ENCODE measurements at places on chromosomes 5 and 9.

DNA sequence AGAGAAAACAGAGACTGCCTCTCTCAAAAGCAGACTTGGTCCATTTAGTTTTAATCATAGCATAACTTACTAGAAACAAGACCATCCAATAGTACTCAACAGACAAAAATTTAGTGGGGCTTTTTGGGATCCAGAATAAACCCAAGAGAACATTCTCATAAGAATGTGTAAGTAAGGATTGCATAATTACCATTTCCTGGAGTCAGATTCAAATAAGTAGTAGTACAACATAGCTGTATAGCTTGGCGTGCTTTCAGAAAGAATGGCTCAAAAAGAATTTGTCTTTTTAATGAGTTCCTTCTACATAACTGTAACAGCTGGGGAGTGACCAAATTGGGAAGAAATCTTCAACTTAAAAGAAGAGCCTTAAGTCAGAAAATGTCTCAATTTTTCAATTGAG is 145.4 kb downstream of the DENND1A start:
- no peaks in the 10 kb centered on the region for H3K27me3 ChIP-seq
- H3K4me3 ChIP-seq, result no peak overlapping the region
- no peaks in the 10 kb centered on the region for H3K36me3 ChIP-seq
- no peak overlapping the region for H3K27ac ChIP-seq

- H3K4me3 ChIP-seq, result no peak overlapping the region
- DNase-seq, result no peak
- H3K27me3 ChIP-seq, result peaks cover 20% of the 10 kb centered on the region
- no peaks in the 10 kb centered on the region for H3K36me3 ChIP-seq
- H3K27ac ChIP-seq, result no peak overlapping the region
- no peaks in the 10 kb centered on the region for H3K4me1 ChIP-seq
These were observed 58.4 kb downstream of the DUSP1 start for GRCh38 chr5:172712610-172713009.

DNA sequence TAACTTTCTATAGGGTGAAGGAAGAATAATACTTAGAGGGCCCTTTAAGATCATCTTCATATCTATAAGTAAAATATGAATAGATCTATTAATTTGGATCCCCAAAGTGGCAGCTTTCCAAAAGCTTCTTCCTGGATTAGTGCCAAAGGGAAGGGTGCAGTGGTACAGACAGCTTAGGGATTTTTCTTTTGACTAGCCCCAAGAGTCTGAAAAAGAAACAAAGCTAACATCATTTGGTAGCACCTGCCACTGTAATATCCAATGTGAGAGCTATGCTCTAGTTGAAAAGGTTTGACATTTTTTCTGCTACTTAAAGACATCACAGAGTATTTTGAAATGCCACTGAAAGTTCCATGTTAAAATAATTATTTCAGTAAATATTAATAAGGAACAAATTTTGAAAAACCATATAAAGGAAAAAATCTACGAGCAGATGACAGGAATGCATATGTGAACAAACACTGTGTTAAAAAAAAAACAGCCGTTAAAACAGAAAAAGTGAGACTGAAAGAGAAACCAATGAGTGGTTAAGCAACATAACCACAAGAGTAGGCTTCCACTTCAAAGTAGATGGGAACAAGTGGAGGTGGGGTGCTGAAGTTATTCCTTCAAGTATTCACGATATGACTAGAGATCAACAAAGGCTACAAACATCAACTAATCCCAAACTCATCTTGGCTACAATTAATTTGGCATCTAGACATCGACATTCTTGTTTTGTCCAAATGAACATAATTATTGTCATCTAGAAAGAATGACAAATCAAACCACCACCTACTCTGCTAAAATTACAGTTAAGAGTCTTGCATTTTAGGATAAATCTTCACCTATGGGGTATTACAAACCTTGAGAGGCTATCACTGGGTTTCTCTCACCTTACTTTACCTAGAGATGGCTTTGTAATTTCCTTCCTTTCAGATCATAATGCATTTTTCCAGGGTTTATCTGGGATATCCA is 137.5 kb downstream of the CPLANE1 start:
- H3K4me1 ChIP-seq, result no peaks in the 10 kb centered on the region
- peaks cover 10% of the 10 kb centered on the region for H3K27me3 ChIP-seq
- H3K4me3 ChIP-seq, result no peak overlapping the region
- DNase-seq, result no peak

GRCh38 chr5:181159286-181160151 is 12.1 kb downstream of the OR2V2 start:
- no peak overlapping the region for H3K4me3 ChIP-seq
- H3K27ac ChIP-seq, result peak overlapping the region; percentile 69
- peaks cover 68% of the 10 kb centered on the region for H3K27me3 ChIP-seq
- no peaks in the 10 kb centered on the region for H3K36me3 ChIP-seq
- H3K4me1 ChIP-seq, result peaks cover 1% of the 10 kb centered on the region

DNA sequence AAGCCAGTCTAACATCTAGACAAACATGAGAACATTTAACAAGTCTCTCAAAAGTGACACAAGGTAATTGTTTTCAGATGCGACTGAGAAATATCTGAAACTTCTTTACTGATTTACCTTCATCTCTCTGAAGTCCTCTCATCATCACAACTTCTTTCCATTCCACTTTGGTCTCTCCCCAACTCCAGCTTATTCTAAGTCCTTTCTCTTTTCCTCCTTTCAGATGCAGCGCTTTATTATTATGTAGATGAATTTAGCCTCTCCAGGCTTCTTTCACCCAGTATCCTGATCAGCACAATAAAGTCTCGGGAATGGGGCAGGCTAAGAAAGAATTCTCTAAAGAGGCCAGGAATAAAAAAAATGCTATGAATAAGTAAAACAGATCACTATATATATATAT is 128.0 kb downstream of the KCTD16 start:
- no peak overlapping the region for H3K4me3 ChIP-seq
- no peak for DNase-seq
- H3K27me3 ChIP-seq, result no peaks in the 10 kb centered on the region
- H3K27ac ChIP-seq, result no peak overlapping the region
- H3K36me3 ChIP-seq, result peaks cover 4% of the 10 kb centered on the region

DNA sequence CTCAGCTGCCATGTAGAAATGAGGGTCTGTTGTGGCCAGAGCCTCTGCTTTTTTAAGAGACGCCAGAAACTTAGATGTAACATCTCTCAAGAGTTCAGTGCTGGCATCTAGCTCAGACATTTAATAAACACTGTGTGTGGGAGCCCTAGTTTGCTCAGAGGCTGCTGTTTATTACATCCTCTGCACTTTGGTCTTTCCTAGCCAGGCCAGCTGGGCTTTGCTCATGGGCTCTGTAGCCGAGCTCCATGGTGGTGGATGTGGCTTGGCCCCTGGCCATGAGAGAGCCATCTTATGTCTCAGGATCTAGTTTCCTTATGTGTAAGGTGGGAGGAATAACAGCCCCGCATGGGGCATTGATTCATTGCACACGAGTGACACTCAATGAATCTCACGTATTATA is 30.0 kb downstream of the ARHGEF37 start:
- H3K36me3 ChIP-seq, result peaks cover 1% of the 10 kb centered on the region
- no peaks in the 10 kb centered on the region for H3K4me1 ChIP-seq
- no peaks in the 10 kb centered on the region for H3K27me3 ChIP-seq
- no peak overlapping the region for H3K4me3 ChIP-seq
- DNase-seq, result no peak

GRCh38 chr9:98146101-98146991 is 27.3 kb upstream of the TRIM14 start:
- no peak for DNase-seq
- H3K27me3 ChIP-seq, result no peaks in the 10 kb centered on the region
- peak overlapping the region; percentile 10 for H3K27ac ChIP-seq
- peaks cover 10% of the 10 kb centered on the region for H3K4me1 ChIP-seq
- no peak overlapping the region for H3K4me3 ChIP-seq

DNA sequence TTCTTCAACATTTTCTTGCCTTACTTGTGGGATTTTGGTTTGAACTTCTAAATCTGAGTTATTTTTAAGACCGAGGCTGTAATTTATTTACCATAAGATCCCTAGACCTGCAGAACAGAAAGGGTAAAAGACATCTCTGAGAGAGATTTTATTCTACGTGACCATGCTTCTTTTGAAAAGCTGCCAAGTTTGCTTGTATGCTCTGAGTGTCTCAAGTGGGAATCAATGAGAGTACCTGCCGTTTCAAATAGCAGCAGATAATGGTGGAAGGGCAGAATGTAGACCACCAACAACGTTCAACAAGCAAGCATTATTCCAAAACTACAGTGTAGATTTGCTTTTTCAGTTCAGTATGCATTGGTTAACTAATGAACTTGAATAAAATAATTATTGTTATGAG is 108.6 kb upstream of the MINAR2 start:
- DNase-seq, result no peak
- H3K36me3 ChIP-seq, result peaks cover 2% of the 10 kb centered on the region
- H3K4me1 ChIP-seq, result peaks cover 1% of the 10 kb centered on the region
- no peak overlapping the region for H3K27ac ChIP-seq
- H3K27me3 ChIP-seq, result no peaks in the 10 kb centered on the region
